ENCODE measurements at places on chromosomes 6 and 20.

GRCh38 chr20:52168116-52168515 is 23.5 kb downstream of the ZFP64 start:
- DNase-seq = no peak

- DNase-seq = no peak
These were observed 22.7 kb downstream of the TAF11 start for GRCh38 chr6:34865107-34865506.

- DNase-seq = no peak
These were observed 102.3 kb downstream of the IRF4 start for GRCh38 chr6:493840-494239.

- no peak for DNase-seq
These were observed 12.4 kb upstream of the MAP3K4 start for GRCh38 chr6:160979061-160979708.

GRCh38 chr6:166566026-166567011 is 20.2 kb downstream of the RAMACL start:
- DNase-seq = no peak

- DNase-seq = no peak
These were observed 52.0 kb upstream of the FYN start for GRCh38 chr6:111925296-111925695.

DNA sequence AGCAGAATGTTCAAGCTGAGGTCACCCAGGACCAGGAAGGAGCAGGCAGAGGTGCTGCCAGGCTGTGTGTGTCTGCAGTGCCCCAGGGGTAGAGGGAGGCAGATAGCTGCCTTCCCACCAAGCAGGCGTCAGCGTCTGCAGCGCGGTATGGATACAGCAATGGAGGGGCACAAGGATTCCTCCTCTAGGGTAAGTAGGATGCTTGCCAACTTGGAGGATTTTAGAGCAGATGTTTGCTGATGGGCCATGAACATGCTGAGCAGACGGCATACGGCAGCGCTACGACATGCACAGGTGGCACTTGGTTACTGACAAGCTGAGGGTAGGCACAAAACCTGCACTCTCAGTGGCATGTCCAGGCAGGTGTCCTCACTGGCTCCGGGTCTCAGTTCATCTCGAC is 48.1 kb downstream of the PSMG4 start:
- DNase-seq = no peak

- no peak for DNase-seq
These were observed 70.5 kb upstream of the MYLIP start for GRCh38 chr6:16058201-16058928.

- no peak for DNase-seq
These were observed 3.3 kb downstream of the ANKRD6 start for GRCh38 chr6:89436226-89436625.

DNA sequence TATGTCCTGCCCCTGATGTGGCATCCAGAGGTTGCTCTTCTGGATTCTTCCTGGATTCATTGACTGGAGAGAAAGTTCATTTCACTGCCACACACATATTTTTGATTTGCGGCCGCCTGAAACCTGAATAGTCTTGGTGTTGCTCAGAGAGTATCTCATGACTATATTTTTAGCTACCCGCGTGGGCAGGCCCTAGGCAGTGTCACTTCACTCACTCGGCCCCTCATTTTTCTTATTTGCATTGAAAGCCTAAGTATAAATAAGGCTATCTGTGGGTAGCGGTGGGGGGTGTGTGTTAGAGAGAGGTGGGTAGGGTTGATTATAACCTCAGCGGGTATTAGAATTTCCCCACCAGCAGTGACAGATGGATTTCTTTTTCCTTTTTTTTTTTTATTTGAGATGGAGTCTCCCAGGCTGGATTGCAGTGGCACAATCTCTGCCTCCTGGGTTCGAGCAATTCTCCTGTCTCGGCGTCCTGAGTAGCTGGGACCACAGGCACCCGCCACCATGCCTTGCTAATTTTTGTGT is 113.5 kb downstream of the JARID2 start:
- DNase-seq = no peak

DNA sequence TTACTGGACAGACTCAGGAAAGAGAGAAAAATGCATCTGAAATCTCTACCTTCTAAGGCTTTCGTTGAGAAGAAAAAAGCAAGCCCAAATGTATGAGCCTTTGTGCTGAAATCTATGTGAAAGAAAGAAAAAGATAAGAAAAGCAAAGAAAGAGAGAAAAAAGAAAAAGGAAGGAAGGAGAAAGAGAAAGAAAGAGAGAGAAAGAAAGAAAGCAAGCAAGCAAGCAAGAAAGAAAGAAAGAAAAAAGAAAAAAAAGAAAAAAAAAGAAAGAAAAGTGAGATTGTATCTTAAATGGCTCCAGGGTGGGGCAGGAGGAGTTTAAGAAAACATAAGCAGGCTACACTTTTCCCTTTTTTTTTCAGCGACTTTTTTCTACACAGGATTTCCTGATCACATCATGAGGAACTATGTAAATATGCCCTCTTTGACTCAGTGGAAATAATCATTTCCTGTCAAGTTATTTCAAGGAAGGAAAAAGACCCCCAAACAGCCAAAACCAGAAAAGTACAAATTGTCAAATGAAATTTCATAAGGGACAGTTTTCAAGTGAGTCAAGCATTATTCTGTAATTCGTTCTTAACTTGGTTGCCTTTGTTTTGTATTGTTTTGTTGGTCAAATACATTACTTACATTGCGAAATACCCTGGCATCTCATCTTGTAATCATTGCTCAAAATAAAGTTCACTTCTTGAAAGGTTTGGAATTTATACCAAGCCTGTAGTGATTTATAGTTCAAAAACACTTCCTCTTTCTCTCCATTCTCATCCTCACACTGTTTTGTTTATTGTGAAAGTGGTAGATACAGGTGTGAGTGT is 79.5 kb upstream of the RNF217 start:
- DNase-seq = no peak

DNA sequence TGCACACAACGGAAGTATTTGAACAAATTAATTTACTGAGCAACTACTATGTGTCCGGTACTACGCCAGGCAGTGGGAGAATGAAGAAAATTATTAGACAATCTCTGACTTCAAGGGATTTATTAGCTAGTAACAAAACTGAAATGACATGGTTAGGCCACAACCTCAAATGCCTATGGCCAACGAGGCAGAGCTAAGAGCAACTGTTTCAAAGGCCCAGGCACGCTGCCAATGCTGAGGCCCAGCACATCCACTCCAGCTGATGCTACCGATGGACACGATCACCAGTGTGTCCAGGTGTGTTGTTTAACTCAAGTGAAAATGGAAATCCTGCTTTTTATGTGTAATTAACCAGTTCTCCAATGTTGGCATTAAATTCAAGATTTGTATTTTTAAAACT is 420.9 kb downstream of the PRKN start:
- DNase-seq = no peak

GRCh38 chr20:38812709-38813573 is 7.4 kb downstream of the PPP1R16B start:
- DNase-seq = no peak

DNA sequence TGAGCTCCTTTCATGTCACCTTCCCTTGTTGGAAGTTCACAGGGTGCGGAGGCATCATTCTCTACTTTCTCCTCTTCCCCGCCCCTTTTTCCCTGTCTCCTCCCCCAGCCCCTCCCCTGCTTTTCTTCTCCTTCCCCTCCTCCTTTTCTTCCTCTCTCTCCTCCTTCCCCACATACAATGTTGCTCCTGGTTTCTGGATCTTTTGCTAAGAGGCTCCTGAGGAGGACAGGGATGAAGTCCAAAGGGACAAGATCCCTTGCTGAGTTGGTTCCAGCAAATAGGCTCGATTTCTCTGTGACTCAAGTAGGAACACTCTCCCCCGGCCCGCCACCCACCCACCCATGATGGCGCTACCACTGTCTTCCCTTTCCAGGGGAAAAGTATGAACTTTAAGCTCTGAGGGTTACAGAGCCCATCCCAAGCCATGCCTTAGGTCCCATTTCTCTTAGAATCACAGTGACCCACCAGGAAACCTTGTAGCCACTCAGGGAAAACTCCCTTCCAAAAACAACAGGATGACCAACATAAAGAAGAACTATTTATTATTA is 852 bp upstream of the TFEB start:
- DNase-seq = peak; percentile 39

DNA sequence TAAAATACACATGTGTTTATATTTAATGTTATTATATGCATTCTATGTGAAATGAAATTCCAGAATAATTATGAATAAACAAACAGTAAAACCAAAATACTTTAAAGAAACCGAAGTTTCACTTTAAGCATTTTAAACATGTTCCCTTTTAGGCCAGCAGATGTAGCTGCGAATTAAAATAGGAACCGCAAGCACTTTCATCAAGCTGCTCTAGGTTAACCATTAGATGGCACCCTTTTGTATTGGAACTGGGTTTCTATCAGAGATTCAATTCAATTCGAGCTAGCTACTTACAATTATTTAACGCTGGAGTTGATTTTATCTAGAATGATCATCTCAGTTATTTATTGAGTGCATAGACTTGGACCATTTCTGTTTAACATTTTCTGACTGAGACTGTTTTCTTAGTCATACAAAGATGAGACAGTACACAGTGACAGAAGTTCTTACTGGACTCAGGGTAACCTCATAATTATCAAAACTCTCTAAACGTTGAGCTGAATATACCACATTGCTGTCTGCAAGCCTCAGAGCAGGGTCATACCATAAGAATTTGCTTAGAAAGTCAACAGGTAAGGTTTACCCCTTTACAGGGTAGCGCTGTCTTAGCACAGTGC is 8.5 kb downstream of the TMEM242 start:
- DNase-seq = peak; percentile 72
